SJSA1 (cell line): ENCODE measurements at places on chromosomes 2 and 18. TPM values are rescaled to one million over a fixed set of nuclear protein-coding genes. Genes with fewer than 3 reads are reported as not detected.

DNA sequence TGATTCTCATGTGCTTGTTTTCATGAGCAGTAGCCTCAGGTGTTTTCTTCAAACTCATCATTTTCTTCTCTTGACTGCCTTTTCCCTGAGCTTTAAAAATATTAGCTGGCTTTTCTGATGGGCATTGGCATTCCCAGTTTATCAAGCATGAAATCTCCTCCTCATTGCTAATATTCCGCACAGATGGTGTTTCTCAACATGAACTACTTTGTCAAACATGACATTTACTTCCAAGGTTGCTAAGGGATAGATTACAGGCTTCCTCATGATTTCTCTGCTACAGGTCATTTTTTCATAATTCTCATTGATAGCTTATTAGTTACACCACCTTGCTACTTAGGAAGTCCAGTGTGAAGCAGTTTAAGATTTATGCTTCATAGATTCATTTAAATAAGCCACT is 1116.9 kb upstream of the CNTNAP5 start:
- no peak for DNase-seq

DNA sequence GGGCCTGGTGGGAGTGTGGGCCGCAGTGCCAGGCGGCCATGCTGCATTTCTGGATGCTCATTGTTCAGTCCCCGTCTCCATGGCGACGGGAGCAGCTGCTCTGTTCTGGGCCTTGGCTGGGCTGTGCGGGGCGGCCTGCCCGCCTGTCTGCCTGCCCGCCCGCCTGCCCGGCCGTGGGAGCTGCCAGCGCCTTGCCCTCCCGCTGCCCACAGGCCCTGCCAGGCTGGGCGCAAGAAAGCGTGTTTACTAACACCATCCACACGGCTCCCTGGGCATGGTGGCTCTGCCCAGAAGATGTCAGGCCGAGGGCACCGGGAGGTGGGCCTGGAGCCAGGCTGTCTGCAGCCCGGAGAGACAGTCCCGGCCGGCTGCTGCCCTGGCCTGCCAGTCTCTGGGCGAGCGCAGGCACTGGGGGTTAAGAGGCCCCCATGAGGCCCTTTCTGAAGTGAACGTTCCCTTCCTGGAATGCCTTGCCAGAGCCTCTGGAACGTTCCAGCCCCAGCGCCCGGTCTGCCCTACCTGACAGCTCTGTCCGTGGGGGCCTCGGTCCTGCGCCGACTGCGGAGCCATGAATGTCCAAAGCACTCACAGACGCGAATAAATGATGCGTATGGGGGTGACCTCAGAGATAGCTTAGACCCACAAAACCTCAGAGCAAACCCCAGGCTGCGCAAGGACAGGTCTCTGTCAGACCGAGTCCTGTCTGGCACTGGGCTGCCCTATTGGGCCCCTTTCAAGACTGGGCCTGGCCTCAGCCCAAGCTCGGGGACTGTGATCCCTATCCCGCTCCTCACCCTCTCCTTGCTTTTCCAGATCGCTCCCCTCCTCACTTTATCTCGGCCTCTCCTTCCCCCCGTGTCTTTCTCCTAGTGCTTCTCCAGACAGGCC is 44.3 kb downstream of the MYCN start:
- no peak for DNase-seq

DNA sequence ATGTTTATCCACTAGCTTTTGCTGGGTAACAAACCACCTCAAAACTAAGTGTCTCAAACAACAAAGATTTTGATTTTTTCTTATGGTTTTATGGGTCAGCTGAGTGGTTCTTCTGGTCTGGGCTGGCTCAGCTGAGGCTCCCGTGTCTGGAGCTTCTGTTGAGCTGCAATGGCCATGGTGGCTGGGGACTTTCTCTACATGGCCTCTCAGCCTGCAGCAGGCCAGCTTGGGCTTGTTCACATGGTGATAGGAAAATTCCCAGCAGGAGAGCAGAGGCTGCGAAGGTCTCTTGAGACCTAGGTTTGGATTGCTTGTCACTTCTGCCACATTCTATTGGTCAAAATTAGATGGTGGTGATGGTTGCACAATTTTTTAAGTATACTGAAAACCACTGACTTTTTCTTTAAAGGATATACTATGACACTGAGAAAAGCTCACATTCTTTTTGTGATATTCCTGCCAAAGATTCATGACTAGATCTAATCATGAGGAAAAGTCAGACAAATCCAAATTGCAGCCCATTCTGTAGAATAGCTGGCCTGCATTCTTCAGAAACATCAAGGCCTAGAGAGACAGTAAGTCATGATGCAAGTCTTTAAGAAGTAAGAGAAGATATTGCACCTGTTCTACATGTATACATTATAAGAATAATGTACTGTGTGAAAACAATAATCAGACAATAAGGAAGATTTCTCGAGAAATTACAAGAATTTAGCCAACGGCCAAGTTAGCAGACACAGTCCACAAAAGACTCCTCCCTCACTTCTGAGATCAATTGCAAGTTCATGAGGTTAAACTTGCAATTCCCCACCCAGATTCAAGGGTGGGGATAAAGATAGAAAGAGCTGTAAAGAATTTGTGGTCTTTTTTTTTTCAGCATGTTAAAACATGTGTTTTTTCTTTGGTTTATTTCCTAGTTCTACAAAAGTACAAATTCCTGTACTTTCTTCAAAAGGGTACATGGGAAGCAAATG is 35.0 kb upstream of the IL1R2 start:
- DNase-seq: no peak

GRCh38 chr2:40369267-40370006 is 82.5 kb downstream of the SLC8A1 start:
- no peak for DNase-seq

DNA sequence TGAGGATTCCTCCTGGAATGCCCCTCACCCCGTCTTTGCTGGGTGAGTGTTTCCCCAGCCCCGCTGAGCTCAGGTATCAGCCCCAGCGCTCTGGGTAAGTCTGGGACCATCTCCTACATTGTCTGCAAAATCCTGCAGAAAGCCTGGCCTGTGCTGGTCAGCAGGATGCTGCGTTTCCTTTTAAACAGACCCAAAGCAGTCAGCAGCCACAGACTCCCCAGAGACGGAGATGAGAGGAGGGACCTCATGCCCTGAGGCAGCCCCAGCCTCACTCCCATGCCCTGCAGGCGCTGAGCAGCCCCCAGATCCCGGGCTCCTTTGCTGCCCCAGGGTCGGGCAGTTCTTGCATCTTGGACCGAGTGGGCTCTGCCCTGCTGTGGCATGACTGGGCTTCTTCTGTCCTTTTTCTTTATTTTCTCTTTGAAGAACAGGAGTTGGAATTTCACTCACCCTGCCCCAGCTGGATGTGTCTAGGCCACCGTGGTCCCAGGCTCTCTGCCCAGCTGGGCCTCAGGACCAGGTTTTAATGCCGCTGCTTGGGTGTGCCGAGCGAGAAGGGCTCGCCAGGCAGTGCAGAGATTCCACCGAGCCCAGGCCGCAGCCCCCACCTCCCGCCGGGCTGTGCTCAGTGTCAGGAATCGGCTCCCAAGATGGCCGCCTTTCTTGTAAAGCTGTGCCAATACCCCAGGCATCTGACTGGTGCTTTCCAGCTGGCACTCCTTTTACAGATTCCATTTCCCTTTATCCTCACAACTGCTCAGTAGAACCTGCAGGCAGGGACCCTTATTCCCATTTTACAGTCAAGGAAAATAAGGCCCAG is 43.6 kb downstream of the ODC1 start:
- no peak for DNase-seq

The CRYBA2 gene
- not detected in 2 replicates for total RNA-seq

The CNDP1 gene
- total RNA-seq: not detected in 2 replicates
